ENCODE measurements at places on chromosomes 2 and 18.

- no peaks in the 10 kb centered on the region for H3K27me3 ChIP-seq
- H3K27ac ChIP-seq, result no peak overlapping the region
- H3K36me3 ChIP-seq, result no peaks in the 10 kb centered on the region
- H3K4me3 ChIP-seq, result no peak overlapping the region
Observed at GRCh38 chr2:122805346-122805745, 1049.9 kb downstream of the TSN start.

DNA sequence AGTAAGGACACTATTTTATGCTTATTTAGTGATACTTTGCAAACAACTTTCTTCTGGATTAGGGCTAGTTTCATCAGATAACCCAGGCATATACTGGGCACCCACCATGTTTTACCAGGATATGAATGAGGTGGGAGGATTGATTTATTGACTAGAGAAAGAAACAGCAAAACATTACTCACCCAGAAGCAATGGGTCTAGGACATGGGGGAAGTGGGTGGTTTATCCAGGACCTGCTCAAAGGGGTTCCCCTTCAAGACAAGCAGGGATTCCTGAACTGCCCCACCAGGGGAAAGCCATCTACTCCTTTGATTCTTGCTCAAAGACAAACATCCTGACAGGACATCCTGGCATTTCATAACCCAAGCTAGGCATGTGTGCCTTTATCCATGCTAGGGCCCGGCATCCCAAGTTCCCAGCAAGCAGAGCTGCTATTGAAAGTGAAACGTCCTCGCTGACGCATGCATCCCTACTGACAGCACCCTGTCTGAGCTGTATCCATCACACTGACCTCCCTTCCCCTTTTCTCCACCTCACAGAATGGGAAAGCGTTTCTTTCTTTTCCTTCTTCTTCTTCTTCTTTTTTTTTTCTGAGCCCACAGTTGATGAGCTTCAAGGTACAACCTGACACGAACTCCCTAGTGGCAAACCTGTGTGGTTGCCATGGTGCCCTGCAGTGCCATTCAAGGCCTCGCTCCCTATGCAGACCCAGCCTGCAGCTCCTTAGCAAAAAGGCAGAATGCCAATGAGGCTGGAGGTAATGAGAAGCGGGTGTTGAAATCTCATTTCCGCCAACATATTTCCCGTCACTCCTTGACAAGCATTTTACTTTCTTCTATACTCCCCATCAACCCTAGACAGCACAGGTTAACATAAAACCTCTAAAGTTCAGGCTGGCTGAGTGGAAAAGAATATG lies 70.5 kb downstream of the CLHC1 start:
- H3K27me3 ChIP-seq, result no peaks in the 10 kb centered on the region
- H3K4me1 ChIP-seq, result peaks cover 53% of the 10 kb centered on the region
- no peak for DNase-seq
- H3K36me3 ChIP-seq, result no peaks in the 10 kb centered on the region

GRCh38 chr2:222413295-222413911 lies 10.9 kb upstream of the SGPP2 start:
- no peak overlapping the region for H3K27ac ChIP-seq
- no peaks in the 10 kb centered on the region for H3K27me3 ChIP-seq
- no peaks in the 10 kb centered on the region for H3K4me1 ChIP-seq
- no peak for DNase-seq
- H3K4me3 ChIP-seq, result no peak overlapping the region

GRCh38 chr2:236720974-236721540 lies 151.4 kb downstream of the ACKR3 start:
- no peaks in the 10 kb centered on the region for H3K27me3 ChIP-seq
- DNase-seq, result no peak
- H3K4me3 ChIP-seq, result no peak overlapping the region
- H3K36me3 ChIP-seq, result no peaks in the 10 kb centered on the region

DNA sequence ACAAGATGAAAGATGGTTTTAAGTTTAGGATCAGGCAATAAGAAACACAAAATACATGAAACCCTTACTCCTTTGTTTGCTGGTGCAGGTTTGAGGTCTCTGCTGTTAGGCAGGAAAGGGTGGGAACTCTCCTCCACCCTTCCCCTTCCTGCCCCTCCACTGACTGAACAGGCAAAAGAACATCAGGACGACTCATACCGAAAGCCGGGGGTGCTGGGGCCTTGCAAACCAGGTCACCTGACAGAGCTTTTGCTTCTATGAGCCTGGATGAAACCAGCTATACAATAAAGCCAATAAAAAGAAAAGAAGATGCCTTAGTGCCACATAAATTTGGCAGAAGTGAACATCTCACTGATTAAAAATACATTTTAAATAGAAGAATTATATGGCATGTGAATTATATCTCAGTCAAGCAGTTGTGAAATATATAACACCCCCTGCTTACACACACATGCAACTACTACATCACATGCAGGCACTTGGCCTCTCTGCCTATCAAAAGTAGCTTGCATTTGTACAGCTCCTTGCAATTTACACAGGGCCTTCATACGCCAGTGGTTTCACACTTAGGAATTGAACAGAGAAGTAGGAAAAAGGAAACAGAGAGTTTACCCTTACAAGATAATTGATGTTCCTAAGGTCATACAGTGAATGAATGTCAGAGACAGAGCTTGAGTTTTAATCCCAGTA lies 215.1 kb upstream of the TRIB2 start:
- no peak overlapping the region for H3K4me3 ChIP-seq
- peaks cover 1% of the 10 kb centered on the region for H3K4me1 ChIP-seq
- H3K36me3 ChIP-seq, result no peaks in the 10 kb centered on the region
- DNase-seq, result peak; percentile 30
- no peaks in the 10 kb centered on the region for H3K27me3 ChIP-seq

DNA sequence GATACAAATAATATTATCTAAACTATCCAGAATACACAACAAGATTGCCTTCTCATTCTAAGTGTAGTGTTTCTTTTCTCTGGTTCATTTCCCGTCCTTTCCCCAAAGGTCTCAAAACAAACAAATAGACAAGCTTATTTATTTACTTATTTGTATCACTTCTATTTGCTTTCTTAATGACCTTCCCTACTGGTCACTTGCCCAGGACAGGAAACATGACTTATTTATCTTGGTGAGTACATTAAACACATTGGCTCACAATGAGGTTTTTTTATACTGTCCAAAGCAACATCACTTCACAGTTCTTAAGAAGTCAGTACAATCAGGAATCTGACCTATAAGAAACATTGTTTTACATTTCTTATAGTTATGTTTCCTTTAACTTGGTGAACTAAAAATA lies 123.3 kb upstream of the KYNU start:
- H3K27ac ChIP-seq, result no peak overlapping the region
- DNase-seq, result no peak
- H3K4me1 ChIP-seq, result no peaks in the 10 kb centered on the region
- no peak overlapping the region for H3K4me3 ChIP-seq
- no peaks in the 10 kb centered on the region for H3K36me3 ChIP-seq

DNA sequence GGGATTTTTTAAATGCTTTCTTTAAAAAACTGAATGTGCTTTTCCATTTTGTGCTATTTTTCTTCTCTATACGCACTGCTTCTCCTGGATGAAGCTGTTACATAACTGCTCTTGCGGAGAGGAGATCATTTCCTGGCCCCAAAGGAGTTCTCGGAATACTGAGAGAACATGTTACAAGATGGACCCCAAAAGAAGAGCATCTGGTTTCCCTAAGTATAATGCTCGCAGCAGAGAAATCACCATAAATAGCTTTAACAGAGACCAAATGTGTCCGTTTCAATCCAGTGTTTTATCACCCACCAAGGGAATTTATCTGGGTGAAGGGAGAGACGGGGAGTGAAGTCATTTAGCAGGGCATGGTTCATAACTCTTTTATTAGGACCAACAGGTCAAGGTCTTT lies 80.1 kb downstream of the RBM43 start:
- DNase-seq, result peak; percentile 10
- no peaks in the 10 kb centered on the region for H3K27me3 ChIP-seq
- no peaks in the 10 kb centered on the region for H3K36me3 ChIP-seq
- no peak overlapping the region for H3K27ac ChIP-seq
- no peak overlapping the region for H3K4me3 ChIP-seq
- no peaks in the 10 kb centered on the region for H3K4me1 ChIP-seq

DNA sequence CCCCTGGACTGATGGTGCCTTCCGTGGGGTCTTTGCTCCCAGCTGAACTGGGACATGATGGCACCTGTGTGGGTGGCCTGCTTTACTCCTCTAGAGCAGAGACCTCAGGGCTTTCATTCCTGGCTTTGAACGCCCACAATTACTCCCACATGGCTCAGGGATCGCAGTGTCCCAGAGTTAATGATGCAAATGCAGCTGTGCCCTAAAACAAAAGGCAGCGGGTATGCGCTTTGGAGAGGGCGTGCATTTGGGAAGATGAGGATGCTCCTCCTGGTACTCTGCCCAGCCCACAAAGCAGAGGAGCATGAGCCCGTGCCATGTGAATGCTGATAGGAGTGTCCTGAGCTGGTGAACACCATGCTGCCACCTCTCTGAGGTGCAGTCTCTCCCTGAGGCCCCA lies 173.4 kb downstream of the FHOD3 start:
- H3K4me1 ChIP-seq, result no peaks in the 10 kb centered on the region
- no peaks in the 10 kb centered on the region for H3K27me3 ChIP-seq
- no peak overlapping the region for H3K4me3 ChIP-seq
- peak overlapping the region; percentile 83 for H3K27ac ChIP-seq
- no peak for DNase-seq
- H3K36me3 ChIP-seq, result no peaks in the 10 kb centered on the region

GRCh38 chr18:37575646-37576045 lies 10.0 kb upstream of the CELF4 start:
- peaks cover 6% of the 10 kb centered on the region for H3K4me1 ChIP-seq
- H3K27me3 ChIP-seq, result peaks cover 2% of the 10 kb centered on the region
- no peak for DNase-seq
- H3K4me3 ChIP-seq, result no peak overlapping the region
- H3K27ac ChIP-seq, result no peak overlapping the region

DNA sequence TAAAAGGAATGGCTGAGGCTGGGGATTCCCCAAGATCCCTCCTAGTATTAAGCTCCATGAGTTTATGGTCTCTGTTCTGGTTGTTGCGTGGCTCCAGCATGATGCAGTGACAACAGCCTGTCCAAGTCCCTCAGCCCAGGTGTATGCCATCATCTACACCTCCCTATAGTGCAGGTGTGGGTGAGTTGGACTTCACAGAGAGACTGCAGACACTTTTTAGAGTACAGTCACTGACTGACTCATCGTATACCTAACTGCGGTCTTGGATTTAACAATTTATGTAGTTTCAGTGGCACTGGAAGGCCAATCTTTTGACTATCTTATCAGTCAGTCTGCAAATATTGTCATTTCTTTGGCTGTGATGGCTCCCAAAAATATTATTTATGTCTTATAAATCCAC lies 415.0 kb downstream of the TMX3 start:
- no peaks in the 10 kb centered on the region for H3K36me3 ChIP-seq
- H3K27ac ChIP-seq, result no peak overlapping the region
- no peak for DNase-seq
- H3K4me3 ChIP-seq, result no peak overlapping the region
- no peaks in the 10 kb centered on the region for H3K4me1 ChIP-seq

DNA sequence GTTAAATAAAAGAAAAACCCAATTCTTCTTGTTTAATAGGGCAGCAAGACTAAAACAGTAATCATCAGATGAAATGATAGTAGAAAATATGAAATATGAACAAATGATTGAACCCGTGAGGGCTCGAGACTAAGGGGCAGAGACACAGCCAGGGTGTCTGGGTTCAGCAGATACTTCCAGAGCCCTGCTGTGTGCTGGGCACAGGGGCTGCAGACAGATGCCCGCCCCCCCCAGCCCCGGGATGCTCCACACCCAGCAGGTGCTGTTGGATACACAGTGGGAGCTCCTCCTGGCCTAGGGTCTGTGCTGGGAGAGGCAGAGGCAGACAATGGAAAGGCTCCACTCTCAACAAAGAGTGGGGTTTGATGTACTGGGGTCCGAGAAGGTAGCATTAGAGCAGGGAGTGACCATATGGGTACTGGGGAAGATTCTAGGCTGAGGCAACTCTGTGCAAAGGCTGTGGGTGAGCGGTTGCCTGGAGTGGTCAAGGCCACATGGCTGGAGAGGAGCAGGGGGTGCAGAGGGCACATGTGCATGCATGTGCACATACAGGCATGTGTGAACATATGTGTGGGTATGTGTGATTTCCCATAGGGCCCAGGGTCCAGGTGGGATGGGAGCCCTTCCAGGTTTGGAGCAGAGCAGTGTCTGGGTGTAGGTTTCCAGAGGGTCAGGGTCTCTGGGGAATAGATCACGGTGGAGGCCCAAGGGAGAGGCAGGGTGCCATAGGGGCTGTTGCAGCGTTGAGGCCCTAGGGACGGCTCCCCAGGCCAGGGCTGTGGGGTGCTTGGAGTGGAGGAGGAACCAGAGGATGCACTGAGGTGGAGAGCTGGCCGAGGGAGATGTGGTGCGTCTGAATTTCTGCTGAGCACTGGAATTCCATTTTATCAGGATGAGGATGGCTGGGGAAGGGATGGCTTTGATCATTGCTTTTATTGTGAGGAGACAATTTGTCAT lies 36.7 kb downstream of the LDLRAD4 start:
- H3K4me3 ChIP-seq, result no peak overlapping the region
- no peak for DNase-seq
- H3K4me1 ChIP-seq, result peaks cover 11% of the 10 kb centered on the region
- H3K27me3 ChIP-seq, result no peaks in the 10 kb centered on the region

DNA sequence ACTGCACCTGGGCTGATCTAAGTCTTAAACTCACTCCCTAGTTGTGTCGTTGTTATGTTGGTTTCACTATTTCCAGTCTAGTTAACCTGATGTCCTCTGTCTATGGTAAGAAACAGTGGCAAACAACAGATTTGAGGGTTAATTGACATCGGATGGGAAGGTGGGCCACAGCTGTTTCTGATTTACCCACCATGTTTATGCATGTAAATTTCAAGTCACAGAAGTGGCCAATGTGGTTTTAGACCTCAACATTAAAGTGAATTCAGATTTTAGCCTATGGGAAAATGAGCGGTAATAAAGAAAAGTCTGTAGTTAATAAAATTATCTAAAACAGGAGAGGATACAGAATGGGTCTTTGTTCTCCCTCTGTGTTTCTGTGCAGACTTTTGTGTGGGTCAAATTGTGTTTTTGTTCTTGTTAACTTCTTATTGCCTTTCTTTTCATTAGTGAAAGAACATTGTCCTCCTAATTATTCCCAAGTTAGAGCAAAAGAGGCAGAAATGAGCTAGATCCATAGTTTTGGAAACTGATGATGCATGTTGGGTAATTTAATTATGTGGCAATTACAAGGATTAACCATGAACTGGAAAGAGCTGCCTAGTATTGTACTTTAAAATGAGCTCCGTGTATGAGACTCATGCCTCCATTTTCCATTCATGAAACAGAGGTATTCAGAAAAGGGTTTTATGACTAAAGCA lies 83.2 kb downstream of the LAMA3 start:
- H3K27me3 ChIP-seq, result no peaks in the 10 kb centered on the region
- H3K4me1 ChIP-seq, result no peaks in the 10 kb centered on the region
- DNase-seq, result no peak
- no peak overlapping the region for H3K27ac ChIP-seq
- H3K36me3 ChIP-seq, result no peaks in the 10 kb centered on the region

- no peaks in the 10 kb centered on the region for H3K4me1 ChIP-seq
- no peak overlapping the region for H3K27ac ChIP-seq
- H3K4me3 ChIP-seq, result no peak overlapping the region
- DNase-seq, result no peak
- no peaks in the 10 kb centered on the region for H3K27me3 ChIP-seq
Observed at GRCh38 chr2:180660881-180661685, 319.3 kb upstream of the UBE2E3 start.
